Suprapubic skin (tissue), 4 donors: ENCODE measurements at places on chromosomes 3 and 15. TPM values are rescaled to one million over a fixed set of nuclear protein-coding genes. Genes with fewer than 3 reads are reported as not detected.

- H3K4me1 ChIP-seq: no peaks in the 10 kb centered on the region
- H3K4me3 ChIP-seq: no peak overlapping the region
- H3K27me3 ChIP-seq: no peaks in the 10 kb centered on the region
- H3K27ac ChIP-seq: no peak overlapping the region
- H3K36me3 ChIP-seq: no peaks in the 10 kb centered on the region
Observed at GRCh38 chr3:80079886-80080285, 312.1 kb upstream of the ROBO1 start.

- DNase-seq: no peak
- H3K27ac ChIP-seq: peak overlapping the region; percentile 72
- peaks cover 3% of the 10 kb centered on the region for H3K36me3 ChIP-seq
- H3K4me1 ChIP-seq: peaks cover 56% of the 10 kb centered on the region
- H3K4me3 ChIP-seq: no peak overlapping the region
- H3K27me3 ChIP-seq: no peaks in the 10 kb centered on the region
Observed at GRCh38 chr3:8532251-8532871, 30.7 kb downstream of the LMCD1 start.

GRCh38 chr3:50441424-50442217, 61.8 kb downstream of the CACNA2D2 start:
- H3K27me3 ChIP-seq: no peaks in the 10 kb centered on the region
- no peaks in the 10 kb centered on the region for H3K36me3 ChIP-seq
- no peak overlapping the region for H3K4me3 ChIP-seq
- no peaks in the 10 kb centered on the region for H3K4me1 ChIP-seq
- no peak for DNase-seq
- H3K27ac ChIP-seq: no peak overlapping the region

GRCh38 chr3:134081211-134081610, 51.5 kb upstream of the SLCO2A1 start:
- no peaks in the 10 kb centered on the region for H3K36me3 ChIP-seq
- H3K27me3 ChIP-seq: no peaks in the 10 kb centered on the region
- no peak overlapping the region for H3K4me3 ChIP-seq
- H3K27ac ChIP-seq: no peak overlapping the region
- DNase-seq: no peak
- peaks cover 4% of the 10 kb centered on the region for H3K4me1 ChIP-seq

SLC6A1 gene
- total RNA-seq: 0.96 TPM

CADPS gene
- total RNA-seq: 3.6 TPM

SLC27A2 gene
- total RNA-seq: 3.8 TPM
